ENCODE measurements at places on chromosomes 16 and 17. TPM values are rescaled to one million over a fixed set of nuclear protein-coding genes. Genes with fewer than 3 reads are reported as not detected.

The KAT8 gene
- polyA plus RNA-seq: 23.0 TPM

The CDH3 gene
- not detected for polyA plus RNA-seq

The CRYM gene
- 0.12 TPM for polyA plus RNA-seq

The CYGB gene
- polyA plus RNA-seq: 7.4 TPM

The CEP295NL gene
- 0.19 TPM for polyA plus RNA-seq

The SPNS3 gene
- not detected for polyA plus RNA-seq

The CHD9NB gene
- polyA plus RNA-seq: 1.2 TPM
